ENCODE measurements at places on chromosomes 4 and X.

GRCh38 chr4:2939383-2940243 lies 23.6 kb downstream of the NOP14 start:
- no peak for DNase-seq

GRCh38 chrX:51876441-51876840 lies 17.0 kb upstream of the MAGED1 start:
- no peak for DNase-seq

DNA sequence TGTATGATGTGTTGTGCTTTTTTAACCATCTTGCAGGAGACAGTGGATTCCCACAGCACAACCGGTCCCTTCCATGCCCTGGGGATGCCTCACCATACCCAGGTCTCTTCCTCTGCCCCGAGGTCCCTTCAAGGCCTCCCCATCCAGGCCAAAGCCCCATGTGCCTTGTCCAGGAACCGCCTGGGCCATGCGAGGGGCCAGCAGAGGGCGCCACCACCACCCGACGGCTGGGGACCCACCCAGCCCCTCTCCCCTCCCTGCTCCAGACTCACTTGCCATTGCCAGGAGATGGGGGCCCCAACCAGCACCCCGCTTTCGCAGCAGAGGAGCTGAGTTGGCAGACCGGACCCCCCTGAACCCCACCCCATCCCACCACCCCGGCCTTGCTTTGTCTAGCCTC lies 485.5 kb downstream of the TRAM1L1 start:
- no peak for DNase-seq

DNA sequence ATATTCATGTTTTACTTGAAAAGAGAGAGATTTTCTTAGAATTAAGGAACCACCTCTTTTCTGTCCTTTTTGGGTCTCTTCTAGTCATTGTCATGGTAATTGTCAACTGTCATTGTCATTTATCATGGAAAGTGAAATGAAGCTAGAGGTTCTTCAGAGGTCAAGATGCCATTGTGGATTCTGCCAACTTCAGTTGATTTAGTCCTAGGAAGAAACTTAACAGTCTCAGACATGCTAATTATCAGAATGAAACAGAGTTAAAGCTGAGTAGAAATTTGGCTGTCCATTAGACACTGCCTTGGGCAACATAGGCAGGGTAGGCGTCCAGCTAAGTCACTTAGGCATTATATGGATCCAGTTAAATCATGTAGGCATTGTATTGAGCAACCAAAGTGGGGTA lies 796.1 kb upstream of the ADGRL3 start:
- DNase-seq = no peak

DNA sequence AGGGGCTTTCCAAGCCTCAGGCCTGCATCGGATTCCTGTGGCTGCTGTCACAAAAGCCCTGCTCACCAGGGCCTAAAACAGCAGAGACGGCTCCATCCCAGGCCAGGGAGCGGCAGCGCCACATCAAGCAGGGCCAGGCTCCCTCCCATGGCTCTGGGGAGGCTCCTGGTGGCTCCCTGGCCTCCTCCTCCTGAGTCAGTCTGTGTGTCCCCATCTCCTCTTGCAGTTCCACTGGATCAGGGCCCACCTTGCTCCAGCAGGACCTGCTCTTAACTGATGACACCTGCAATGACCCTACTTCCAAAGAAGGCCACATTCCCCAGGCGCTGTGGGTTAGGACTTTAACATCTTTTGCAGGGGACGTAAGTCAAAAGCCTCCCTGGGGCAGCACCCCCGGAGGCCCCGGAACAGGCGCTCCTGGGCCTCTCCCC lies 51.9 kb downstream of the CPZ start:
- no peak for DNase-seq

GRCh38 chr4:10582059-10582686 lies 102.4 kb downstream of the CLNK start:
- no peak for DNase-seq

DNA sequence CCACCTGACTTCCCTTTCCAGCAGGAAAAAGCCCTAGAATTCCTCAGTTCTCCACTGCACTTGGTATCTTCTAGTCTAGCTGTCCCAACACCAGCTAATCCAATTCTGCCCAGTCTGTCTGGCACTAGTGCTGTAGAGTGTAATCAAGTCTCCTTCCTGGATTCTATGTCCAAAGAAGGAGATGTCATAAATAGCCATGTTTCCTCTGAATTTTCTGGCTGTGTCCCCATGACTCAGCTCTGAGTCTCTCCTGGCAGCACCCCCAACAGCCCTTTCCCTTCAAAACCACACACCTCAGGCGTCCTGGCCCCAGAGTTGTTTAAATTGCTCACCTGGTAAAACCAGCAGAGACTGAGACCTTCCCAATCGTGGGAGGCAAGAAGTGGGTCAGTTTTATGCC lies 197.2 kb downstream of the GRXCR1 start:
- no peak for DNase-seq

DNA sequence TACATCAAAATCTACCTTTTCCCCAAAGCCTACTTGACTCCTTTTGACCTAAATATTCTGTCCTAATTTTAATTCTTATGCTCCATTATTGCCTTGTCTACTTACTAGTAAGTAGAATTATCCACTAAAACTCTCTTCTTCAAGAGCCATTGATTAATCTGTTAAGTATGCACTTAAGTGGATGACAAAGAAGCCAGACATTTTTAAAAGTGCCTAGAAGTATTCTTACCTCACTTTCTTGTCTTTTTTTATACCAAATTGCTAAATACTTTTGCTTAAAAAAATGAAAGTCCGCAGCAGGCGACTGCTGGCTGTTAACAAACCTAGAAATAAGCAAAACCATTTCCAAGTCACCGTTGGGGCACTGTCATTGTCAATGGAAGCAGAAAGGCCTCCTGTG lies 20.1 kb upstream of the FRMPD4 start:
- no peak for DNase-seq

DNA sequence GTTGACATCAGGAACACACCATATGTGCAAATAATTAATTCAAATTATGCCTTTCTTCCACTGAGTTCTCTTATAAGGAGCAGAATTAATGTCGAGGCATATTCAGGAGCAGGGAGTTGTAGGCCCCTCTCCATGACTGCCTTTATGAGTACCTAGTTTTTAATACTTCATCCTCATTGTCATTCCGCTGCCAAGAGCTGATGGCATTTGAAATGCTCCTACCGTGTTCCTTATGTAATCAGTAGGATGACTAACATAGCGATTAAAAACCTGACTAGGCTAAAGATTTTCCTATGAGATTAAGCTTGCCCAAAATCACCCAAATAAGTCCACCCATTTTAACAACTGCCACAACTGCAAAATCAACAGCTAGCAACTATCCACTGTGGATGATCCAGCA lies 220.6 kb downstream of the DHX15 start:
- DNase-seq = no peak

GRCh38 chr4:184395451-184395917 lies 78.9 kb downstream of the IRF2 start:
- no peak for DNase-seq

DNA sequence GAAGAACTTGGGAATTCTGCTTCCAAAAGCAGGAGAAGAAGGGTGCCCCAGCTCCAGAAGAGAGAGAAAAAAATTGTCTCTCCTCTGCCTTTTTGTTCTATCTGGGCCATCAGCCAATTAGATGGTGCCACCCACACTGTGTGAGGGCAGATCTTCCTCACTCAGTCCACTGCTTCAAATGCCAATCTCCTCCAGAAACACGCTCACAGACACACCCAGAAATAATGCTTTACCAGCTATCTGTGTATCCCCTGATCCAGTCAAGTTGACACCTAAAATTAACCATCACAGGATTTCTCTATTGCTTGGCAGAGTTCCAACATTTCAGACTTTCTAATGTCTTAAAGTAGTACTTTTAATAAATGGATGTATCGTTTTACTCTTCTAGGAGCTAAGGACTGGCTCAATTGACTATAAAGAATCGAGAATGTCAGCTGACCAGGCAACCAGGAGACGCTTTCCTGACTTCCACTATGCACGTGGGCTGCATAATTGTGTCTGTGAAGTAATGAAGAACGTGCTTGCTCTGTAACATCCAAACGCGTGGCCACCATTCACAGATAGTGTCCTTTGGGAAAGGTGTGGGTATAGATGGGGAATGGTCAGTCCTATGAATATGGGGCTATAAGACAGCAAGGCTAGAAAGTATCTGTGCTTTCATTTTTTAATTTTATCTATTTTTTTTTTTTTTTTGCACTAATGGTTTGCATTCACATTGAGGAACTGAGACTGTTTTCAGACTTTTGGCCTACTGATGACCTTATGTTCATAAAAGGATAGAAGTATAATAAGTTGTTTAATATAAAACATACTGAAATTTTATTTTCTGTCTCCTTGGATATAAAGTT lies 9.9 kb upstream of the SMIM20 start:
- DNase-seq = no peak
